ENCODE measurements at places on chromosomes 1 and 21.

- DNase-seq, result no peak
Observed at GRCh38 chr1:47924270-47925048, 72.7 kb downstream of the TRABD2B start.

DNA sequence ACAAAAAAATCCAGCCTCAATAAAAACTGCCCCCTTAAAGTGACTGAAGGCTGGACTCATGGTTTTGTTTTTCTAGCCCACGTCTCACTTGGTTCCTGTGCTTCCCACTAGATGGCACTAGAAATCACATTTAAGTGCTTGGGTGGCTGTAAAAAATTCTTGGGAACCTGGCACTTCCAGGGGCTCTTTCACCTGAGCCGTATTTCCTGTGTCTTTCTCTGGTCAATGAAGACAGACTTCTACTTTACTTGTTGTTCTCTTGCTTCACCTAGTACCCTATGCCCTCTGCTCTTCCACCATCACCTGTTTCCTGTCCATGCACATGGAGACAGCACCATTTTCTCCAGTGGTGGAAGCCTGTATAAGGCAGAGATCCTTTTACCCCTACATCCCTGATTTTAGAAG, 20.0 kb downstream of the METTL13 start:
- DNase-seq, result no peak

DNA sequence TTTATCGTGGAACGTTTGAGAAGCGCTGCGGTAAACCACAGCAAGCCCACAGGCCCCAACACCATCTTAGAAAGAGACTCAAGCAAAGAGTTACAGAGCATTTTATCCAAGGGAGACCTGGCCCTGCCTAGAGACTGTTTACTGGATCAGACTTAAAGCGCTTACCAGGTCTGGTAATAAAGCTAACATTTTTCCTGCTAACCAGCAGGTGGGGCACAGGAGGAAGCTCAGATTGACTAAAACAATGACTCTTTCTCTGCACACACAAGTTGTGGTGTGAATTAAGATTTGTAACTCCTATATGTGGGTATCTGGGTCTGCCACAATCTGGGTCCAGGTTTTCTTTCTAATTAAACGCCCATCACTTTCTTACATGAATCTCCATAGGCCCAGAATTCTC, 136.5 kb upstream of the ETS2 start:
- no peak for DNase-seq

- no peak for DNase-seq
Observed at GRCh38 chr1:93751377-93752250, 70.0 kb upstream of the BCAR3 start.

GRCh38 chr1:205438213-205439158, 16.6 kb upstream of the LEMD1 start:
- DNase-seq, result no peak

DNA sequence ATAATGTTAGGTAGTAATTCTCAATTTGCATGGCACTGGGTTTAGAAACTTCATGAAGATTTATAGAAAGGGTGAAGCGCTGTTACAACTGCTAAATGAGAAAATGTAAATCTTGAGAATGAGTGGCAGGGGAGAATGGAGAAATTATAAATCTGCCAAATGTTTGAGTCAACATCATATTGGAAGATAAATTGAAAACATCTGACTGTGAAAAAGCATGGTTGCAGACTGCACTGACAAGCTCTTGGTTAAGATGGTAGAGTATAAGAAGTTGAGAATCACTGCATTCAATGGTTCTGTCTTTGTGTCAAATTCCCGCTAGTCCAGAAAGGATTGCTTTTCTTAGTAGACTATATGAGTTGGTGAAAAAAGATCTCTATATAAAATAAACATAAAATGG, 113.3 kb upstream of the DUSP10 start:
- DNase-seq, result no peak

- DNase-seq, result no peak
Observed at GRCh38 chr1:8239306-8240023, 78.4 kb upstream of the SLC45A1 start.

DNA sequence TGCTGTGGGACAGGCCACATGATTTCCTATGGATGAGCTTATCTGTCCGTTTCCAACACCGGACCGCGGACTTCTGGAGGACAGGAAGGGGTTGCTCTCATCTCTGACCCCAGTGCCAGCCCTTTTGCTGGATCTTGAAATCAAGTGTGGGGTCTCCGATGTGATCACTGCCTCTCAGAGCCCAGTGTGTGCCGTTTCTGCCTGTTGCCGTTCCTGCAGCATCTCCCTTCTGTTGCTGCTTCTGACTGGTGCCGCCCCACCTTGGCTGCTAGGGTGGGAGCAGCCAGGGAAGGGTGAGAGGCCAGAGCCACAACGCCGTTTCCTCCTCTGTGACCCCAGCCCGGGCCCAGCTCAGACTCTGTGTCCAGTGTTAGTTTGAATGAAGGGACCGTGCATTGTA, 67.3 kb upstream of the WNT4 start:
- DNase-seq, result no peak

GRCh38 chr1:21706151-21706835, 37.1 kb upstream of the RAP1GAP start:
- DNase-seq, result no peak

DNA sequence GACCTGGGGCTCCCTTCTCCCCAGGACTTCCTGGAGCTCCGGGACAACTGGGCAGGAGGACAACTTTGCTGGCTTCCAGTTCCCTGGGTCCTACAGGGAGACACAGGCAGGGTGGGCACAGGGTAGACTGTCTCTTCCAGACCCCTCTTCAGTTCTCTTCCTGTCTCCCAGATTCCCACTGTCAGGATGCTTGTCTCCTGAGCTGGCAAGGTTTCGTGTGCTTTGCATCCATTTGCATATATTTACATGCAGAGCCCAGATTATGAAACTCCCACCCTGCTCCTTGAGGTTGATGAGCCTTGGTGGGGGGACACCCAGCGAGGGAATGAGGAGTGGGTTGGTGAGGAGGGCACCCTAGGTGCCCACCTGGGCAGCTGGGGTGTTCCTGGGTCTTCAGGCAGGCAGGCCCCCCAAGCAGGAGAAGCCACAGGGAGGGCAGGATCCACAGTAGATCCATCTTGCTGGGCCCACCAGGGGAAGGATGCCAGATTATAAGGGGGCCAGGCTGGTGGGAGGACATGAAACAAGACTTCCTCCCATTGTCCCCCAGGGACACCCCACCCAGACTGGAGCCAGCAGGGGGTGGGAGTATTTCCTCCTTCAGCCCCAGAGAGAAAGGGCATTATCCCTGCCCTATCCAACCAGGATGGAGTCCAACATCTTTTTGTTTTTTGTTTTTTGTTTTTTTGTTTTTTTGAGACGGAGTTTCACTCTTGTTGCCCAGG, at the start of gene FCN3:
FCN3 (minus strand) TSS at position 463 of the 725 bp plus-strand sequence; CDS start at position 457, 6 bp downstream.
- DNase-seq, result no peak
